ENCODE measurements at places on chromosomes 3 and 15.

DNA sequence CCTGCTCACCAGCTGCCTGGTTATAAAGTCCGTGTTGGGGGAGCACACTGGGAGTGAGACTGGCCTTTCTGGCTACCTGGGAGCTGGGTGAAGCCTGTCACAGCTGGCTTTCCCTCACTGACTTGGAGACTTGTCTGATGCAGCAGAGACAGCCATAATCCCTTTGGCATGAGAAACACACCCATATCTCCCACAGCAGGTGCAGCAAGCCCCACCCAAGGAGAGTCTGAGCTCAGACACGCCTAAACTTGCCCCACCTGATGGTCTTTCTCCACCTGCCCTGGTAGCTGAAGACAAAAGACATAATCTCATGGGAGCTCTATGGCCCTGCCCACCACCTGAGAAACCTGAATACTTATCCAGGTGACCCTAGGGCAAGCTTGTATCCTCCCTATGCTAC lies 54.8 kb downstream of the NMD3 start:
- DNase-seq = no peak

- DNase-seq = no peak
Measured at GRCh38 chr15:68228143-68228970, 1.2 kb downstream of the CLN6 start.

- DNase-seq = no peak
Measured at GRCh38 chr3:40129510-40129909, 180.0 kb upstream of the EIF1B start.

GRCh38 chr15:48630245-48630644 lies 15.3 kb downstream of the FBN1 start:
- DNase-seq = no peak

- DNase-seq = no peak
Measured at GRCh38 chr3:184257083-184257915, 4.1 kb downstream of the CAMK2N2 start.

- no peak for DNase-seq
Measured at GRCh38 chr15:79769069-79769481, 127.7 kb downstream of the MTHFS start.

- no peak for DNase-seq
Measured at GRCh38 chr3:15180042-15180611, 25.9 kb upstream of the CAPN7 start.

DNA sequence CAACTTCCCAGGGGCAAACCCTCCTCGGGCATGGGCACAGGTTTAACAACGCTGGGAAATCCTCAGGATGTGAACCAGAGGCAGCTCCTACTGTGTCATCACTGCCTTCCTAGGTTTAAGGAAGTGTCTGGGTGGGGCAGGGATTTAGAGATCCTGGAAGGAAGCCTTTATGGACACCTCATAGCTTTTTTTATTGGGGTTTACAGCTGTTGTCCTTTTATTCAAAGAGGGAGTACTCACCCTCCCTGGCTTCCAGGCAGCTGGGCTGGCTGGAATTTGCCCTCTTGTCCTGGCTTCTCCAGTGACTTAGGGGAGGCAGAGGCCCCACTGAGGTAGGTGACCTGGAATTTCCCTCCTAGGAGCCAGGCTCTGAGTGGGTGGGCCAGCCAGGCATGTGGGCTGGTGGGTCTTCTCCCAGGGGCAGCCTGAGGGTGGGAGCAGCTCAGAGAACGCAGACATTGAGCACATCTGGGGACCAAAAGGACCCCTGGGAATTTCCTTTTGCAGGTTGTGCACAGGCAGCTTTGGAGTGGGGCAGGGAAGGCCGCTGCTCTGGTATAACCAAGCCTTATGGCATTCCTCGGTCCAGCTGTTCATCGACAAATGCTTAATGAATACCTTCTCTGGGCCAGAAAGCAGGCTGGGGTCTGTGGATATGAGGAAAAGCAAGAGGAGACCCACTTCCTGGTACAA lies 13.5 kb upstream of the FAM3D start:
- no peak for DNase-seq

DNA sequence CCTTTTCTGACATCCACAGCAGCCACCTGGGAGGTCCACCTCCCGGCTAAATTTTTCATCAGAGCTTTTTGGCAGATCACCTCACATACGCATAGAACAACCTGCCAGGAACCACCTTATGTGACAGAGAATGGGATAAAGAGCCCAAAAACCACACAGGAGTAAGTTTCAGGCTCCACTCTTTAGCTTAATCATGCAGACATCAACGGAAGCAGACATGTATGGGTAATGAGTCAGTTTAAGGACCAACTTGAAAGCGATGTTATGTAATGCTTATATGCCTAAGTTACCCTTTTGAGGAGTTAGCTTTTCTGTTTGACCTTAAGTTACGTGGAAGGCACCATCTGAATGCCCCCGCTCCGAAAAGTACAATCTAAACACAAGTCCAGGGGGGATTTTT lies 183.3 kb upstream of the BHLHE40 start:
- DNase-seq = no peak

GRCh38 chr15:44471885-44472455 lies 44.5 kb downstream of the CTDSPL2 start:
- no peak for DNase-seq

- DNase-seq = no peak
Measured at GRCh38 chr3:861721-862120, 231.1 kb upstream of the CNTN6 start.

GRCh38 chr15:36080759-36081158 lies 498.7 kb upstream of the CDIN1 start:
- no peak for DNase-seq

- DNase-seq = no peak
Measured at GRCh38 chr3:129599607-129600006, 6.9 kb downstream of the PLXND1 start.

GRCh38 chr15:31328428-31328968 lies 1.9 kb downstream of the KLF13 start:
- peak; percentile 67 for DNase-seq

GRCh38 chr15:41794081-41794480 lies 19.8 kb downstream of the MAPKBP1 start:
- DNase-seq = no peak

- no peak for DNase-seq
Measured at GRCh38 chr15:50418041-50418583, 6.1 kb upstream of the USP8 start.

DNA sequence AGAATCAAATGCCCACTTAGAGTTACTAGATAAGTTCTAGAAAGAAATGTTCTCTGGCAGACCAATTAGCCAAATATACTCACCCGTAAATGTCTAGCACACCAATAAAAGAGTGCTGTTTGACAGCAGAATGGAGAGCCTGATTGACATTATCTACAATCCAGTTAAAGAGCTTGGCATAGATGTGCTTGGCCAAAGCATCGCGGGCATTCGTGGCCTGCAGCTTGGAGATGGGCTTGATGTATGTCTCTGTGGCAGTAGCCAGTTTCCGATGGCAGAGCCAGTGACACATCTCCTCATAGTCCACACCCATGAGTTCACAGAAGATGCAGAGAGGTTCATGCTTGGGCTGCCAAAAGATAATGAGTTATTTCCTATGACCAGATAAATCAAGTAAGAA lies 101.5 kb upstream of the MYO5C start:
- no peak for DNase-seq

DNA sequence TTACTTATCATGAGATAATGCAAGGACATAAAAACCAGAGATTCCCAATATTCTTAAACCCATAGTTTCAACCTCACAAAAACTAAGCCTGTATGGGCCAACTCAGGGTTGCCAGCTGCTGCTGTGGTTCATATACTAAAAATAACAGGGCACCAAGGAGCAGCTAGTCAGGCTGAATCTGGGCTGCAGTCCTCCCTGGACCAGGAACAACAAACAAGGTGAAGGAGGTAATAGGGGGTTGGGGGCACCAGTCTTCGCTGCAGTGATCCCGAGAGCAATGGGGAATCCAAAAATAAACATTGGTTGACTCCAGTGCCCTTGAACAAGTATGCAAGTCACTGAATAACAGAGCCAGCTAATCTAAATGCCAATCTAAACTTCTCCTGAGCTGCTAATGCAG lies 108.9 kb downstream of the MECOM start:
- no peak for DNase-seq

GRCh38 chr15:85838655-85839054 lies 43.9 kb upstream of the KLHL25 start:
- no peak for DNase-seq

DNA sequence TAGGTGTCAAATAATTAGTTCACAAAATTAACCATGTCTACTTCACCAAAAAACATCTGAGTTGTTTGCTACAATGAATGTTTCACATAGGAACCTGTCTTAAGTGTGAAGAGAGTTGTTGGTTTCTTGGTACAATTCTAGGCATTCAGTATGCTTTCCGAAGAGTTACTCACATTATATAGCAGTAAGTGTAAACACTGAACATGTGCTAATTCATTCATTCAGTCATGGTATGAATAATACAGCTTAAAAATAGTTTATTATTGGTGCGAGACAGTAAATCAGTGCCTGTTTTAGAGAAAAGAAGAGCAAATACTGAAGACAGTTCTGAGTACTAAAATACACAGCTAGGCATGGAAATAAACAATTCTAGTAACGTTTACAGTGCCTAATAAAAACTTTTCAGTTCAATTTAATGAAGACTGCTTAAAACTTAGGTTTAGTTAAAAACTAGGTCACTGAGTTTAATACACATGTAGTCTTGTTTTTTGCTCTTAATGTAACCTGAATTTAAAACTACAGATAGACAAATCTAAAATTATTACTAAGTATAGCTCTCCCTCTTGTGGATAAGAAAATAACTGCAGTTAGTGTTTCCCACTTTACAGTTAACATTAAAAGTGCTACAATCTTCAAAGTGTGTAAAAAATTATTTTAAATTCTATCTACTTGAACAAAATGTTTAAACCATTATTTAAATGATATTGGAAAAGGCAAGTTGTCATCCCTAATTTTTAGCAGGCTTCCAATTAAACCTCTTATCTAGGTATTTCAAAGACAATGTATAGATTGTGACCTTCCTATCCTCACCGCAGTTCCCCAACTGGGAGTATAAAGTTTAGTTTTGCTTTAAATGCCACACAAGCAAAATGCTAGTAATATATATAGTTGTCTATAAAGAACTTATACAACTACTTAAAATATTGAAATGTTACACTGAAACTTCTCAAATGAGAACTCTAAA lies 20.1 kb upstream of the ZCWPW2 start:
- no peak for DNase-seq

DNA sequence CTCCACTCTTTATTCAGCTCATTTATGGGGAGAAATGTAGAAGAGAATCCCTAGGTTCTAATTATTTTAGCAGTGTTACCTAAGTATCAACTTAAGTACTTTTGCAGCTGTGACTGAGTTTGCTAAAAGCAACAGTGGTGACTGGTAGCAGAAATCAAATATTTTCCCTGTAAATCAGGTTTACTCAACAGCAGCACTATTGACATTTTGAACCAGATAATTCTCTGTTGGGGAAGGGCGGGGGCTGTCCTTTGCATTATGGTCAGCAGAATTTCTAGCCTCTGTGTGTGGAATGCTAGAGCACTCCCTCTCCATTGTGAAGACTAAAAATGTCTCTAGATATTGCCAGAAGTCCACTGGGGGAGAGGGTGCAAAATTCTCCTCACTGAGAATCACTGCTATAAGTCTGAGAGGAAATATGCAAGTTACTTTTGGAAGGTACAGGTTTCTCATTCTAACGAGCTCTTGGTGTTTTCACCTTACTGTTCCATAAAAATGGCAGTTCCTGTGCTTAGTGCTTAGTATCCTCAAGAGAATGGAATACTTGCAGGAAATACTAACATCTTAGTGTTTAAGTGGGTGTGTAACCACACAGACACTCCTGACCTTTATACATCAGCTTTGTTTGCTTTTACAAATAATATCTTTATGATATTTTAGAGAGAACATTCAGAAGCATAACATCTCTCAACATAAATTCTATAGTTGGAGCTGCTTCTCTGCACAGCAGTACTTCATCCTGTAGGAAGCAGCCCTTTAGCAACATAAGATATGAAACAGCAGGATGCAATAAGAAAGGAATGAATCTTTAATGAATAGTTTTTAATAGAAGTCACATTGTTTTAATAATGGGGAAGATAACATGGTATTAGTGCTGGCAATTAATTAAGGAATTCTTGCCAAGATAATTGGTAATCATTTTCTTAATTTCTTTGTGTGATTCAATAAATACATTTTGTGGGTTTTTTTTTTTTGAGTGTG lies 246.5 kb upstream of the GOLIM4 start:
- DNase-seq = no peak

GRCh38 chr15:62275831-62276230 lies 110.7 kb upstream of the C2CD4B start:
- no peak for DNase-seq

GRCh38 chr3:125123451-125124305 lies 67.9 kb upstream of the HEG1 start:
- no peak for DNase-seq

DNA sequence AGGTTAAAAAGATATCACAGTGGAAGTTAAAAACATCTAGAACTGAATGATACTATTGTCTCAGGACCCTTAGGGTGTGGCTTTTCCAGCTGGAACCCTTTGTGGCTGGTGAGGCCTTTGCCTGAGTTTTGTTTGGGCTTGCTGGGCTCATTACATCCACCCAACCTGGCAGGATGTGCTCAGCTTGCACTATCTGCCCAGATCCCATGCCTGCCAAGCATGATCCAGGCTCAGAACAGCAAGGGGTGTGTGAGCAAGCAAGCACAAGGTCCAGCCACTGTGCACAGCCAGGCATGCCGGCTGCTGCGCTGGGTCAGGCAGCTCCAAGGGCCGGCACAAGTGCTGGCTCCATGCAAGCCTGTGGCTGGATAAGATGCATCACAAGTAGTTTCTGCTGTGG lies 512.7 kb upstream of the CDIN1 start:
- no peak for DNase-seq

DNA sequence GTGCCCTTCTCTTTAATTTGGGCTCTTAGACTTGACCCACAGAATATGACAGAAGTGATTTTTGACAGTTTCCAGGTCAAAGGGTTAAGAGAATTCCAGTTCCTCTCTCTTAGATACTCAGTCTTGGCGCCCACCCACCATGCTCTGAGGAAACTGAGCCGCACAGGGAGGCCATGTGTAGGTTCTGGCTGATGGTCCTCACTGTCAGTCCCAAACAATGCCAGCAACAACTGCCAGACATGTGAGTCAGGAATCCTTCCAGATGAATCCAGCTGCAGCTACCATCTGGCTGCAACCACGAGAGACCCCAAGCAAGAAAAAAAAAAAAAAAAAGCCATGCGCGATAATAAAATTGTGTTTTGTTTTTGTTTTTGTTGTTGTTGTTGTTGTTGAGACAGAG lies 326.6 kb downstream of the MAGI1 start:
- no peak for DNase-seq

DNA sequence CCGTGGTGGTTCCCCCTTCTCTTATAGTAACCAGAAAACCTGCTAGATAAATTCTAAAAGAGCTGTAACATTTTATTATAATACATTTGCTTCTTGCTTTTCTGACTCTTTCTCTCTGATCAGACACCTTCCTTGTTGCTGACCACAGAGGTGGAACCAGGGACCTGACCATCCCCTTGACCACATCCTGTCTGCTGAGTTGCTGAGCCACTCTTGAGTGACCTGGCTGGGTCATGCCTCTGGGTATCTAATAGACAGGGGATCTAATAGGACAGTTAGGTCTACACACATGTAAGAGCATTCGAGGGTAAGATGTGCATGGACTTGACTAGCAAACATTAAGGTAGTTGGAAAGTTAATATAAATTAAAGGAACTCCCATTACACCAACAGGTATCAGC lies 22.8 kb upstream of the TRIM59 start:
- DNase-seq = no peak

GRCh38 chr3:124263168-124263567 lies 271.2 kb upstream of the ROPN1 start:
- DNase-seq = no peak
